ENCODE measurements at places on chromosomes 13 and 19.

DNA sequence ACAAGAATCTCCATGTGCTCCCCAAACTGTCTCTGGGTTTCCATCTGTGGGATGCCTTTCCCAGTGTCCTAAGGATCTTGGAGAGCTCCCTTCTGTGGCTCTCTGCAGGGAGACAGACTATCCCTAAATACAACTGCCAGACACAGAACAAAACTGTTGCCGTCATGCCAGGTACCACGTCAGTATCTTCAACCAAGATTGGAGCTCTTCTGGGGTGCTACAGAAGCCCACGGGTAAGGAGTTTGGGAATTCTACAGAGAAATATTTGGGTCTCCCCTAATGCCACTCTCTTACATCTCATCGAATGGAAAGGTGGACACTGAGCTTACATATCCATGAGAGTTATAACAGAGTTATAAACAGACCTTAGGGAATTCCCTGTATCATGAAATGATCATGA lies 4.9 kb upstream of the MBD3L3 start:
- no peak for DNase-seq

- DNase-seq: no peak
Measured at GRCh38 chr19:48625891-48626327, 6.6 kb downstream of the SPHK2 start.

DNA sequence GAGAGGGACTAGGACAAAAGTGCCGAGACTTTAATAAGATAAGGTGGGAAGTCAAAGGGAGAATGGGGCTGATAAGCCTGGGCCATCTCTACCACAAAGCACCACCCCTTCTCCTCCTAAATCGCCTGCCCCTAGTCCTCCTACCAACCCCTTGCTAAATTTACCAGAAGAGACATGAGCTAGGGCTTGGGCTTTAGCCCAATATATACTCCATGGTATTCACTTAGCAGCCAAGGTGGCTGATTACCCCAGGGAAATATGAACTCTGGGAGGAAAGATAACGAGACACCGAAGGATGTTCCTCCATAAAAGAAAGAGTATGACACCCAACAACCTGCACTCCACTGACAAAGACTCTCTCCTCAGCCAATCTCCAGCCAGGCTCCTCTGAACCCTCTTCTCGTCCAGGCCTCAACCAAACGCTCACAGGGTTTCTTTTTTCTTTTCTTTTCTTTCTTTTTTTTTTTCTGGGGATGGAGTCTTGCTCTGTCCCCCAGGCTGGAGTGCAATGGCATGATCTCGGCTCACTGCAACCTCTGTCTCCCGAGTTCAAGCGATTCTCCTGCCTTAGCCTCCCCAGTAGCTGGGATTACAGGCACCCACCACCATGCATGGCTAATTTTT lies 610.2 kb downstream of the UQCRFS1 start:
- no peak for DNase-seq

DNA sequence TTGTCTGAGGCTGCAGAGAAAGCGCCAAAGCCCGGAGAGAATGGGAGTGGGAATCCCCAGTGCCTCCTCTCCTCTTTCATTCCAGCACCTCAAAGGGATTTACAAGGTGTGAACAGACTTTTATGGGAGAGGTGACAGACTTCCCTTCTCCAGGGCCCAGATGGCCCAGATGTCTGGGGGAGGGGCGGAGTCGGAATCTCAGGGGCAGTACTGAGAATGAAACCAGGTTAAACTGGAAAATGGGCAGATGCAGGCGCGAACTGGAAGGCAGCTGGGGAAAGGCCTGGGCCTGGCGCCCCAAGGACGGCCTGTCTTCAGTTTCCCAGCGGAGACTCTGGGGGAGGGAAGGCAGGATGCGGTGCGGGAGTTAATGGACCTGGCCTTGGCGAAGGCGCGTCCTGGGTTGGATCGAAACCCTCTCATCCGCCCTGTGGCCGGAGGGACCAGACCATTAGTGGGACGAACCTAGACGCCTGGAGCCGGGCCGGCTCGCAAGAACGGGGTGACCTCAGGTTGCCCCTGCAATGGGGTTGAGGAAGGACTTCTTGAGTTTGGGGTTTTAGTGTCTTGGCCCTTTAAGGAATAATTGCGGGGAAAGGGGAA lies 592 bp upstream of the TRIP10 start:
- DNase-seq: peak; percentile 65

GRCh38 chr13:111551204-111551820 lies 230.9 kb downstream of the TEX29 start:
- no peak for DNase-seq

DNA sequence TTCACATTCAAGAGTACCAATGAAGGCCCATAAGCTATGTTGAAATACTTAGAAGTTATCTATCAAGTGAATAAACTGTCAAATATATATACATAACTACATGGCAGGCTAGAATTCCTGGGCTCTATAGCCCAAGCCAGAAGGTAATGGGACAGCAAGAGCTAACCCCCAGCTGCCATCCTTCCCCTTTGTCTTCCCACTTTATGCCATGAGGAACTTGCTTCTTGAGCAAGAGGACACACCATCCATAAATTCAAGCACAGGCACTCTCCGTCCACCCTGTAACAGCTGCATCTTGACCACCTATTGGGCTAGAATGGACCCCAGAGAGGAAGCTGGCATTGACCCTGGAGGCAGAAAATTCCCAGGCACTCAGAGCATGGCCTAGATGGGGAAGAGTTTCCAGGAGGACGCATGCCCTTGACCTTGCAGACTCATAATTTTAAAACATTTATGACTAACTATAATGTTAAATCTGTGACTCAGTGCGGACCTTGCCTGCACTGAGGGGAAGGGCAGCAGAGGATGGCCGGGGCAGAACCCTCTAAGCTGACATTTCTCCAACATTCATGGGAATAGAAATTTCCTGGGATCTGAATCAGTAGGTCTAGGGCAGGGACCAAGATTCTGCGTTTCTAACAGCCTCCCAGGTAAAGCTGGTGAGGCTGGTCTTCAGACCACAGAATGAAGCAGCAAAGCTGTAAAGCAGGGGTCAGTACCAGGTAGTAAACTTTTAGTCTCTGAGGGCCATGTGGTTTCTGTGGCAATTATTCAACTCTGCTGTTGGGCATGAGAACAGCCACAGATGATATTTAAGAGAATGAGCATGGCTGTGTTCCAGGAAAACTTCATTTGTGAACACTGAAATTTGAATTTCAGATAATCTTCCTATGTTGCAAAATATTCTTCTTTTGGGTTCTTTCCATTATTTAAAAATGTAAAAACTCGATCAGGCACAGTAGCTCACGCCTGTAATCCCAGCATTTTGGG lies 71.4 kb upstream of the CLDN10 start:
- no peak for DNase-seq

DNA sequence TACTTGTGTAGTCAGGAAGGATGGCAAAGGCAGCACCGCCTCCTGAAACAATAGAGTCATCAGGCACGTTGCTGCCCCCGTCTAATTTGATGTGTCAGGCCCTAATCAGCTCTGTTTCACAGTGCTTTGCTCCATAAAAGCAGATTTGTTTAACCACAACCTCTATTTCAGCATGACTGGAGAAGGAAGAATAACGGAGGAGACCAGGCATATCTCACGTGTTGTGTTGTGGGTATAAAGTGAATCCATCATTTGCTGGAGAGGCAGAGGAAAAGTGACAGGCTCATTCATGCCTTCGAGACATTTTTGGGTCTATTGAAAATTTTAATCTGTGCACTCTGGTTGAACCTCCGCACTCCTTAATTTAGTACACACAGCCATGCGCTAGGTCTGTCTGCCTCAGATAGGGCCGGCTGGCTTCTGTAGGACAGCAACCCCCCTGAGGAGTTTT lies 940.4 kb upstream of the SLC10A2 start:
- no peak for DNase-seq

DNA sequence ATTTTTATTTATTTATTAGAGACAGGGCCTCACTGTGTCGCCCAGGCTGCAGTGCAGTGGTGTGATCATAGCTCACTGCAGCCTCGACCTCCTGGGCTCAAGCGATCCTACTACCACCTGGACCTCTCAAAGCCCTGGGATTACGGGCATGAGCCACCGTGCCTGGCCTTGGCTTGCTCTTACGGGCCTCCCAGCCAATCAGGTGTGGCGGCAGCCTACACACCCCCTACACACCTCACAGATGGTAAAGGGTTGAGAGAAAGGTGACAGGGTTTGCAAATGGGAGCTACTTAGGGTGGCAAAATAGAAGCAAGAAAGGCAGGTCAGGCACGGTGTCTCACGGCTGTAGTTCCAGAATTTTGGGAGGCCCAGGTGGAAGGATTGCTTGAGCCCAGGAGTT lies 1.0 kb upstream of the ZBTB32 start:
- no peak for DNase-seq

GRCh38 chr19:18762125-18763023 lies 28.7 kb downstream of the COMP start:
- peak; percentile 93 for DNase-seq

- no peak for DNase-seq
Measured at GRCh38 chr13:30299786-30300185, 7.6 kb downstream of the KATNAL1 start.
